Kidney (tissue), 22 donors: ENCODE measurements at places on chromosomes 7 and 10. TPM values are rescaled to one million over a fixed set of nuclear protein-coding genes. Genes with fewer than 3 reads are reported as not detected.

GRCh38 chr10:34018129-34018528, 683.7 kb upstream of the NRP1 start:
- DNase-seq: no peak
- H3K36me3 ChIP-seq: no peaks in the 10 kb centered on the region
- H3K27me3 ChIP-seq: no peaks in the 10 kb centered on the region
- H3K27ac ChIP-seq: no peak overlapping the region
- H3K4me3 ChIP-seq: no peak overlapping the region

Gene TRPV5
- 1.4 TPM for total RNA-seq

Gene PRPS1L1
- not detected for total RNA-seq

Gene TMEM196
- total RNA-seq: 0.06 TPM

Gene PTF1A
- not detected for total RNA-seq

- H3K27ac ChIP-seq: no peak overlapping the region
- no peak overlapping the region for H3K4me3 ChIP-seq
- peaks cover 9% of the 10 kb centered on the region for H3K4me1 ChIP-seq
- no peaks in the 10 kb centered on the region for H3K27me3 ChIP-seq
Measured at GRCh38 chr10:78911533-78912340, 157.0 kb upstream of the ZMIZ1 start.

Gene ANXA8
- total RNA-seq: 0.16 TPM

GRCh38 chr10:62426086-62426485, 51.9 kb downstream of the ZNF365 start:
- H3K27me3 ChIP-seq: no peaks in the 10 kb centered on the region
- no peak for DNase-seq
- H3K36me3 ChIP-seq: no peaks in the 10 kb centered on the region
- H3K27ac ChIP-seq: no peak overlapping the region

Gene UTF1
- not detected for total RNA-seq

- H3K27ac ChIP-seq: no peak overlapping the region
- DNase-seq: no peak
- H3K4me3 ChIP-seq: no peak overlapping the region
- H3K36me3 ChIP-seq: no peaks in the 10 kb centered on the region
- no peaks in the 10 kb centered on the region for H3K4me1 ChIP-seq
Measured at GRCh38 chr10:132255489-132256344, 52.0 kb downstream of the STK32C start.

GRCh38 chr7:22090107-22090506, 144.4 kb upstream of the CDCA7L start:
- H3K4me3 ChIP-seq: no peak overlapping the region
- no peak overlapping the region for H3K27ac ChIP-seq
- DNase-seq: no peak
- no peaks in the 10 kb centered on the region for H3K27me3 ChIP-seq

DNA sequence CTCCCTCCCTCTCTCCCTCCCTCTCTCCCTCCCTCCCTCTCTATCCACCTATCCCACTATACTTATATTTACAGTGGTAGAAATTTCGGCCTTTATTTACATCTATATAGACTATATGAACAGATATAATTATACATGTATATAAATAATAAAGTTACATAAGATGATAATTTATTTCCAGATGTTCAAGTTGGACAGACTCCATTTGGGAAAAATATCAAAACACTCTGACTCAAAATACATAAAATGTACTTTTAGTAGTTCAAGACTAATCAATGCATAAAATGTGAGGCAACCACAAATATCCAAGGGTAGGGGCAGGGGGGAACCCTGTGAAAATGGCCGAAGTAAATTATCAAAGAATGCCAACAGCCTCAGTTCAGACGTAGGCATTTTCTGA, 203.0 kb downstream of the FANK1 start:
- H3K36me3 ChIP-seq: no peaks in the 10 kb centered on the region
- no peaks in the 10 kb centered on the region for H3K27me3 ChIP-seq
- no peak overlapping the region for H3K27ac ChIP-seq
- no peak overlapping the region for H3K4me3 ChIP-seq

GRCh38 chr10:62819141-62819920, 3.2 kb upstream of the EGR2 start:
- DNase-seq: no peak
- H3K4me3 ChIP-seq: no peak overlapping the region
- no peak overlapping the region for H3K27ac ChIP-seq
